ENCODE measurements at places on chromosomes 7 and 10.

- DNase-seq = no peak
Measured at GRCh38 chr10:36383349-36383748, 741.3 kb upstream of the FZD8 start.

- peak; percentile 20 for DNase-seq
Measured at GRCh38 chr7:129343099-129343700, 91.0 kb upstream of the STRIP2 start.

DNA sequence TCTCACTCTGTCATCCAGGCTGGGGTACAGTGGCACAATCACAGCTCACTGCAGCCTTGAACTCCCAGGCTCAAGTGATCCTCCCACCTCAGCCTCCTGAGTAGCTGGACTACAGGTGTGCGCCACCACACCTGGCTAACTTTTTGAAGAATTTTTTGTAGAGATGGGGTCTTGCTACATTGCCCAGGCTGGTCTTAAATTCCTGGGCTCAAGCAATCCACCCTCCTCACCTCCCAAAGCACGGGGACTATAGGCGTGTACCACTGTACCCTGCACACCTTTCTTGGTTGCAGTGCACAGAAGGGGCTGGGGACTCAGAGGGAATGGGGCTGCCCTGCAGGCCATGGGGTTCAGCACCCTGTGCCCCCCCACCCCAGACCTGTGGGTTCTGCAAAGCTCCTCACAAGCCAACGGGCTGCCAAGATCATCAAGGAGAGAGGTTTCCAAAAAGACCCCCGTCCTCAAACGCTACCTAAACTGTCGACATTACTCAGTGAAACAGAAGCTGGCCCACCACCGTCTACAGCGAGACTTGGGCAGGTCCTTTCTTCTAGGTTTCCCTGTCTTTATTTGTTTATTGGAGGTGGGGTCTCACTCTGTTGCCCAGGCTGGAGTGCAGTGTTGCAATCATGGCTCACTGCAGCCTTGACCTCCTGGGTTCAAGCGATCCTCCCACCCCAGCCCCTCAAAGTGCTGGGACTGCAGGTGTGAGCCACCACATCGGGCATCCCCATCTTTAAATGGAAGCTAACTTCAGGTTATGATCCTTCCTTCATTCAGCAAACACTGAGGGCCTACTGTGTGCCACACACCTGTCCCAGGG is 26.6 kb upstream of the ELFN1 start:
- DNase-seq = no peak

DNA sequence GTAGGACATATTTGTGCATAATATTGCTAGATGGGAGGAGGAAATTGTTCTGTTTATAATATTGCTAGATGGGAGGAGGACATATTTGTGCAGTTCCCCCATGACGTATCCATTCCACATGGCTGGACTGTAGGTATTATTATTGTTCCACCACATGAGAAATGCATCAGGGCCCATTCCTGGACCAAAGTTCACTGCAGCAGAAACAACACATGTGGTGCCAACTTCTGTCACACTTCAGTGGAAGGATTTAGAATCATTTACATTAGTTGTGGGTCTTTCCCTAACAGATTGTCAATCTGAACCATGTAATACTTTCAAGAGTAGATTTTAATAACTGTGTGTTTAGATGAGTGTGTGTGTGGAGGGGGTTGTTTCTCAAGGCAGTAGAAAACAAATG is 32.7 kb upstream of the MACC1 start:
- no peak for DNase-seq

DNA sequence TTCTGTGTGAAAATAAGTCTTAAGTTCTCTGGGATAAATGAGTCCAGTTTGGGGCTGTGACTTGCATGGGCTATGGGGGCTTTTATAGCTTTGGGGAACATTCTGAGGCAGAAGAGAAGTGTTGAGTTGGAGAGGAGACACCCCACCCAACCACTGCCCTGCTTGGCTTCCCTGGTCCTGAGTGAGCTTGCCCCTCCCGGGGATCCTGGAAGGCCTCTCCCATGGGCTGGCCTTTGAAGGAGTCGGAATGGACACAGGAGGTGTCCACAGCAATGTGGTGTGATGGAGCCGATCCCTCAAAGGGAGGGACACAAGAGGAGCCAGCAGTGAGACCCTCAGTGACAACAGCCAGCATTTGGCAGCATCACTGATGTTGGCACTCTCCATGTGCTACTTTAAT is 89.8 kb downstream of the GLRX3 start:
- DNase-seq = no peak

GRCh38 chr7:112550468-112551060 is 69.8 kb downstream of the LSMEM1 start:
- peak; percentile 42 for DNase-seq

- DNase-seq = no peak
Measured at GRCh38 chr10:104617831-104618230, 23.3 kb upstream of the SORCS3 start.

GRCh38 chr10:51117794-51118193 is 43.5 kb downstream of the PRKG1 start:
- DNase-seq = no peak

- DNase-seq = no peak
Measured at GRCh38 chr10:84567133-84567532, 238.7 kb downstream of the CCSER2 start.

DNA sequence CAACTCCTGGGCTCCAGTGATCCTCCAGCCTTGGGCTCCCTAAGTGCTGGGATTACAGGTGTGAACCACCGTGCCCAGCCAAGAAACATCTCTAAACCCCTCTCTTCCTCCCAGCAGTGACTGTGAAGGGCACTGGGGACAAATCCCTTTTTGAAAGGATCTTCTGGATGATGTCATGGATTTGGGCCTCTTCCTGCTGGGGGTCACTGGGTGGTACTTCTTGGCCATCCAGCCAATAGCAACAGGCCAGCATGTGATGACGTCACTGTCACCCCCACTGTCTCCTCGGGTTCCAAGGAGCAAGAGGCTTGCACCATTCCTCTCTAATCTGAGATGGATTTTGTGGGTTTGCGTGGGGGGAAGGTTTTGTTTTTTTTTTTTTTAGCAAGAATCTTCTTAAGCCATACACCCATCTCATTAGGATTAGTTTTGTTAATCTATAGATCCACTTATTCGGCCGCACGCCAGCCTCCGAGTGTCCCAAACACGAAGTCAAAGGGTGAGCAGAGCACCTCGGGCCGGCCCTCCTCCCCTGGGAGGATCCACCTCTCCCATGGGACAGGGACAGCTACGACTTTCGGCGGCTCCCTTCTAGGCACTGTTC is 29.4 kb upstream of the TNRC18 start:
- DNase-seq = no peak

DNA sequence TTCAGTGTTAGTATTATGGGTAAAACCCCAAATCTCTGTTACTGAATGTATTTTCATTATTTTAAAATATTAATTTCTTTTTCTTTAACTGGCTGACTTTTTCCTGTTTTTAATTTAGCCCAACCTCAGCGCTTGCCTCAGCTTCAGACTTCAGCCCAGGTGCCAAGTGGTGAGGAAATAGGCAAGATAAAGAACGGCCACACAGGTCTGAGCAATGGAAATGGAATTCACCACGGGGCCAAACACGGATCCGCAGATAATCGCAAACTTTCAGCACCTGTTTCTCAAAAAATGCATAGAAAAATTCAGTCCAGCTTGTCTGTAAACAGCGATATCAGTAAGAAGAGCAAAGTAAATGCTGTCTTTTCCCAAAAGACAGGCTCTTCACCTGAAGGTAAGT is 57.5 kb downstream of the MDFIC start:
- no peak for DNase-seq

DNA sequence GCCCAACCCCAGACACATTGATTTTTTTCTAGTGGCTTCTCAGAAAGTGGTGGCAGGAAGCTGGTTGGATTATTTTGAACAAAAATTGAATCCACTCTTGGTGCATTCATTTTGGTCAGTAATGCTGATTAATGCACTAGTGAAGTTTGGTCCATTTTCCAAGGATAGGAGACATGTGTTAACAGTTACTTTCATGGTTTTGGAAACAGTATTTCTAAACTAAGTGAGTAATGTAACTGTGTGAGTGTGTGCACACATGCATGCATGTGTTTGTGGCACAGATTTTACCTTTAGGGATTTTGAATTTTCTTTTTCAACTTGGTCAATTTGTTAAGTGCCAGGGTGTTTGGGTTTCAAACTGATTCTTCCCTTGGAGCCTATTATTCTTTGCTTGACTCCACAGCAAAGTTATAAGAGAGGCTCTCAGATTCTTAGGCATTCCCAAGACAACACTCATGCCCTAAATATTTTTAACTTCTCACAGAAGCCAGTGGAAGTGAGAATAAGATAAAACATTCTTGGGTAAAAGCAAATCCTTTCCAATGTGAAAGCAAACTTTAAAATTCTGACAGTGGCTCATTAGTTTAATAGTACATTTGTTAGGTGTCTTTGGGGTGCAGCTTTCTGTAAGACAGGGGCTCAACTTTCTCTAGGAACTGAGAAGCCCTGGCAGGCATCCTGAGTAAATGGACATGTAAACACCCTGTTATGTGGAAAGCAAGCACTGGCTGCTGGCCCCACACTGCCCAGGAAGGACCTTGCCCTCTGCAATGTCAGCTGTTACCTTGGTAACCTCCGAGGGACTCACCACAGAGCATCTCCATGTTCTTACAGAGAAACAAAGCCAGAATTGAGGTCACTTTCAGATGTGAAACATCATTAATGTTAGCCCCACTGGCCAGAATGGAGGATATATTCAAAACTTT is 68.4 kb downstream of the ASAH2B start:
- DNase-seq = no peak

DNA sequence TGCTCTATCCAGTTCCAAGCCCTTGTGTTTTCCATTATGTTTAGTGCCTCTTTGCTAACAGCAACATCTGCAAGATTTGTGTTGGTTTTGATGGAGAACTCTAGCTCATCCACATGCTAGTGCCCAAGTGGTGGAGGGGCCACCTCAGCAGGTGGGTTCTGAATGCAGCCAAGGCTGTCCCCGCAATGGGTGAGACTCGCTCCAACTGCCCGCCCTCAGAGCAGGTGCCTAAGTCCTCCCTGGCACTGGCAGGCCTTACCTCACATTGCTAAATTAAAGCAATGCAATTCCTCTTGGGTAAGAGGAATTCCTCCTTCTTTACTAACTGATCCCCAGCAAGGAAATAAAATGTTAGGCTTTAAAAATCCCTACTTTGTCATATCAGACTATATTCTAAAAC is 146.8 kb downstream of the ADCY1 start:
- DNase-seq = no peak

- DNase-seq = peak; percentile 23
Measured at GRCh38 chr7:87506246-87507180, 31.0 kb upstream of the ABCB4 start.

GRCh38 chr10:102131286-102132170 is 1.3 kb upstream of the PPRC1 start:
- no peak for DNase-seq

DNA sequence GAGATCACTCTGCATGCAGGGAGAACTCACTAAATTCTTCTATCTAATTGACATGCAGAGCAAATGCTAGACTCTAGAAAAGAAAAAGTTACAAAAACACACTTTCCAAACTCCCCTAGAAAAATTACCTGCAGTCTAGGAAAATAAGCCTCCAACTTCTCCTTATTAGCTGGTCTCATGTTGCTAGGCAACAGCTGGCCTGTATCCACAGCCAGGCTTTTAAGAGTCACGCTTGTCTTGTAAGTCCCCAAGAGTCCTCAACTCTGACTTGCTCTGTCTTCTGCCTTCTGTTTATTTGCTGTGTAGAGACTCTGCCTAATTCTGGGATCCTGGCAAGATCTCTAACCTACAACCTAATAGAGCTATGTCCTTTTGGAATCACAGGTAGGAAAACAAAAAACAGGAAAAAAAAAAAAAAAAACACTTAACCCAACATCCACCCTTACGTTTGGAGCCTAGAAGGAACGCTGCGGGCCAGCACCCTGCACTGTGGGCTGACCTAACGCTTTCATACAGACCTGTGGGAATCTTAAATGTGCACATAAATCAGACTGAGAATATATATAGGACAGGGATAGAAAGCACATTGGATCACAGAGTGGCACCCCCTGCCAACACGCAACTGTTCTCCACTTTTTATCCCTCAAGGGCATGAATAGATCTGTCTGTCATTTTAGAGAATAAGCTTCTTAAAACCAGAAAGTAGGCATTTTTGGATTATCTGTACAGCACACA is 117.0 kb upstream of the PTPRZ1 start:
- peak; percentile 42 for DNase-seq

- no peak for DNase-seq
Measured at GRCh38 chr7:5266191-5267028, 16.3 kb upstream of the SLC29A4 start.

- no peak for DNase-seq
Measured at GRCh38 chr7:47277321-47277781, 304.6 kb downstream of the TNS3 start.

DNA sequence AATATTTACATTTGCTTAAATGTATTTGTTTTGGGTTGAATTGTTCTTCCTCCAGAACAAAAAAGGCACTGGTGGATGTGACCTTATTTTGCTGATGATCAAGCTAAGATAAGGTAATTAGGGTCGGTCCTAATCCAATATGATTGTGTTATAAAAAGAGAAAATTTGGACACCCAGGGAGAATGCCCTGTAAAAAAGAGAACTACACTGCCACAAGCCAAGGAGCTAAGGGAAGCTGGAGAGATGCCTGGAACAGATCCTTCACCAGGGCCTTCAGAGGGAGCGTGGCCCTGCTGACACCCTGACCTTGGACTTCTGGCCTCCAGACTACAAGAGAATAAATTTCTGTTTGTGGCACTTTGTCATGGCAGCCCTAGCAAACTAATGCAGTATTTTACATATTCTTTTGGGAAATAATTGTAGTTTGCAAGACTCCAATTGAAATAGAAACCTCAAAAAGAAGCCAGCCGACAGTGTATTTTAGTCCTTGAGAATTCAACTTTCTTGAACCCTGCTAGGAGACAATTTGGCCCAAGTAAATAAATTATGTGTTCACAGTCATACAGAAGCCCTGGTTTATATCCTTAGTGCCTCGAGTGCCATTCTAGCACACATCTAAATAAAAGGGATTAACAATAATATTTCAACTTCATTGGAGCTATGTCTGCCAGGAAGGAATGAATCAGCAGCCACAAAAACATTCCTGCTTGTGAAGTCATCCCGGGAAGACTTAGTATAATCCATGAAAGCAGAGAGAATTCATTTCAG is 164.6 kb downstream of the PKD1L1 start:
- no peak for DNase-seq

DNA sequence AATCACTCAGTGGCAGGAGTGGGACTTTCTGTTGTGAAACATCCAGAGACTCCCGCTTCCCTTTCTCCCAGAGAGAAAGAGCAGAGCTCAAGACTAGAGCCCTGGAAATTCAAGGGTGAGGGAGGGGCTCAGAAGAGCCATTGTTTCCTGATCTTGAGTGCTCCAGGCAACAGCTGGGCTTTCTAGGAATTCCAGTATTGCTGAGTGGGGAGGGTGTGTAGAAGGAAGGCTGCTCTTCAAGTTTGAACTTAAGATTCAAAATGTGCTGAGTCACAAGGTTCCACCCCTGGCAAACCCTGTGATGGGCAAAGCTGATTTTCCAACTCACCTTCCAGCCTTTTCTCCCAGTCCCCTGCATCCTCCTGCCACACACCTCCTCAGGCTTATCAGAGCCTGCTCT is 42.3 kb upstream of the MSRB2 start:
- DNase-seq = no peak
